ENCODE measurements at places on chromosomes 5 and 9.

- DNase-seq, result no peak
These were observed 7.5 kb upstream of the RMND5B start for GRCh38 chr5:178123094-178123965.

DNA sequence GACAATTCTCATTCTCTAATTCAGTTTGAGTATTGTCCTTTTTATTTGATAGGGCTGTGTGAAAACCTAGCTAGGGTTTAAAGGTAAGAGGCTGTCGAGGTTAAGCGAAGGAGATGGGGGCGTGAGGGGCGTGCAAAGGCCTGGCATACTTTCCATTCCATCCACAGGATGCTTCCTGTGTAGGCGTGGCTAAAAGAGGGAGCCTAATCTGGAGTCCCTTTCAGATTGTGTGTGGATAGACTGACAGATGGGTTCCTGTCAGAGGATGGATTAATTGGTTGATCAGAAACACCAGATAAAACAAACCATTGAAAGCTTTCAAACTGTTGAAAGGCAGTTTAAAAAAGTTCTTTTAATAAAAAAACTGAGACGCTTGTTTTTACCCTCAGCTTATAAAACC is 1.1 kb upstream of the ELL2 start:
- no peak for DNase-seq

DNA sequence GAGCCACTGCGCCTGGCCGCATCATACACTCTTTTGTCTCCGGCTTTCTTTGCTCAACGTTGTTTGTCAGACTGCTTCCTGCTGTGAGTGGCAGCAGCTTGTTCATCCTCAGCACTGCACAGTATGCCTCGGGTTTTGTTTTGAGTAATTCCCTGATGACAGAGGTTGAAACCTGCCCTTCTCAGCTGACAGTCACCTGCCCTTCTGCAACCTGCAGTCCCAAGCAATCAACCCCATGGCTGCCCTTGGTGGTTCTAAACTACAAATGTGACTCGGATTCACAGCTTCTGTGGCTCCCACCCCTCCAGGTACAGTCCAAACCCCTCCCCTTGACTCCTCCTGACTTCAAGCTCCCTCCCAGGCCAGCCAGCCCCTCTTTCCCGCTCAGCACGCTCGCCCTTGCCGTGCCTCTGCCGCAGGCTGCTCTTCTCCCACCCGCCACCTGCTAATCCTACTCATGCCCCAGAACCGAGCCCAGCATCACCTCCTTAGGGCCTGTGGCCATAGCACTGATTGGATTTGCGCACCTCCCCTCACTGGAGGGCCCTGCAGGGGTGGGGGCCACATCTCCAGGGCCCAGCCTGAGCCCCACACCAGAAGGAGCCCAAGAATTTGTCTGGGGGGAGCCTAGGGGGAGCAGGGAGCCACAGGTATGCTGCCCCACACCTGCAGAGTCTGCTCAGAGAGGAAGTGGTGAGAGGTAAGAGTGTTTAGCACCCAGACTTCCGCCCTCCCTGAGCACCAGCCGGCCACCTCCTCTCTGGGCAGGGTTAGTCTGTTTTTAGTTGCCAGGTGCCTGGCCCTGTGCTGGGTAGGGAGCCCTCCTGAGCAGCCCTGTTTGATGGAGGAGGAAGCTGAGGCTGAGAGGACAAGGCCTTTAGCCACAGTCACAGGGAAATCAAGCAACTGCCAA is 10.1 kb downstream of the EEIG1 start:
- peak; percentile 36 for DNase-seq

- DNase-seq, result no peak
These were observed 73.4 kb upstream of the C5orf46 start for GRCh38 chr5:147979761-147980160.

DNA sequence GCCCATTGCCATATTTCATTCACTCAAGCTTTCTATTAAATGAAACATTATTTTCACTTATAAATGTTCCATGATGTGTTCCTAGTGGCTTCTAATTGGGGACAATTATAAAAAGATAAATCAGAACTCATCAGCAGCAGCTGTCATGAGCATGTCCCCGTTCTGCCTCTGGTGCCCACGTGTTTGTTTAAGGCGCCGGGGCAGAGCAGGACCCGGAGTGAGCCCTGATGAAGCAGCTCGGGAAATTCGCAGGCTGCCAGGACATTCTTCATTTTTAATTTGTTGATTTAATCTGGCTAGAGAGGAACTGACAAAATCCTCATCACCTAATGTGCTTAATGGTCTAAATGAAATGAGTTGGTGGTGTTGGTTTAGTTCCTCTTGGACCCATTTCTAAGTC is 475.0 kb downstream of the CTNND2 start:
- no peak for DNase-seq
